ENCODE measurements at places on chromosomes 1 and 21.

DNA sequence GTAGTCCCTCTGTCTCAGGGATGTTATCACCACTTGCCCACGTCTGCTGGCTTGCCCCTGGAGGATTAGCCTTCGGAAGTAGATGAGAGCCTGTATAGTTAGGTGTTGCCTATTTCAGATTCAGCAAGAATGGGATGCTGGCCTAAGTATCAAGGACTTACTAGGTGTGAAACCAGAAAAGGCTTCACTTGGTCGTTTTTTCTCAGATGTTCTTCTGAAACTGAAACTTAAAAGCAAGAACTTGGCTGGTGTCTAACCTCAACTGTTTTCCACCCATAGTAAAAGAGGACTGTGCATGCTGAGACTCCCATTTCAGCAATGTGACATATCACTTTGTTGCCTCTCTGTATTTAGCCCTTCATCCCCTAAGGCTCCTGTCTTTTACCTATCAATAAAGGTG is 67.0 kb upstream of the LRRC53 start:
- no peak for DNase-seq

- DNase-seq: no peak
These were observed 31.9 kb upstream of the POFUT2 start for GRCh38 chr21:45319461-45320211.

DNA sequence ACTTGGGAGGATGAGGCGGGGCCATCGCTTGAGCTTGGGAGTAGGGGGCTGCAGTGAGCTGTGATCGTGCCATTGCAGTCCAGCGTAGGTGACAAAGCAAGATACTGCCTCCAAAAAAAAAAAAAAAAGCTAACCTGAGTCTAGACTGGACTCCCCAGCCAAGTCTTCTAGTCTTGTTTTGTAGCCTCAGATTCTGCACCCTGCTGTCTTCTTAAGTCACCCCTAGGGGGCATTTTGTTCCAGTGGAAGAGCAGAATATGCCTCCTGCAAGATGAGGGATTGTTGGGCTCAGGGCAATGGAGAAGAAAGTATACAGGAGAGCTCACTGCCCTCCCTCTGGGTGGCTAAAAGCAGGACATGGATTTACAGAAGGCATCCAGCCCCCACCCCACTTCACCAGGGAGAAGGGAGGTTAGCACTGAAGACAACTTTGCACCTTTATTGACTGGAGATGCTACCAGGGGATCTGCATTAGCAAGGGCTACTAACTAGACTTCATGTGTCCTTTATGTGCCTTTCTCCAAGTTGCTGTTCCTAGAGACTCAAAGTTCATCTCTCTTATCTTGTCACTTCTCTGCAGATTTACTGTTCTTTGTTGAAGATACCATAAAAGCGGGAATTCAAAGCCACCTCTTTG is 15.3 kb upstream of the RNF187 start:
- peak; percentile 3 for DNase-seq

DNA sequence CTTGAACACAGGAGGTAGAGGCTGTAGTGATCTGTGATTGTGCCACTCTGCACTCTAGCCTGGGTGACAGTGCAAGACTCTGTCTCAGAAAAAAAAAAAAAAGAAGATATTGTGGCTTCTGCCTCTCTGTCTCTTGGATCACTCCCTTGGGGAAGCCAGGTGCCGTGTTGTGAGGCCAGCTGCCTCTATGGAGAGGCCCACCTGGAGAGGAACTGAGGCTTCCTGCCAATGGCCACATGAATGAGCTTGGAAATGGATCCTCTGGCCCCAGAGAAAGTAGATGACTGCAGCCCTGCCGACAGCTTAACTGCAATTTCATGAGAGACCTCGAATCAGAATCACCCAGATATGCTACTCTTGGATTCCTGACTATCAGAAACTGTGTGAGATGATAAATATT is 19.7 kb upstream of the AK2 start:
- DNase-seq: no peak

DNA sequence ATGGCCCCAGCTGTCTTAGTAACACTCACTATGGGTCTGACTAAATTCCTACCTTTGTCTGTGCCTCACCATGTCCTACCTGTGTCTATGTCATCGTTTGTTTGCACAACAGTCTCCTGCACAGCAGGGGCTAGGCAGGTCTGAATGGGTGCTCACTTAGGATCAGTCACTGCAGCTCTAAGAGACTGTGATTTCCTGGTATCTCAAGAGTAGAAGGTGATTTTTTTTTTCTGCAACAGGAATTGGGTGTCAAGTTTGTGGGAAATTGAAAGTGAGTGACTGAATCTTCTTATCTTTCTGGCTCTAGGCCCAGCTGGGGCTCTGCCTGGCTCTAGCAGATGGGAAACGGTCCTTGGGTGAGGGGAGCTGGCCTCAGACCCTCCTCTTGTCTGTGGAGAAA is 46.4 kb upstream of the TRABD2B start:
- no peak for DNase-seq

DNA sequence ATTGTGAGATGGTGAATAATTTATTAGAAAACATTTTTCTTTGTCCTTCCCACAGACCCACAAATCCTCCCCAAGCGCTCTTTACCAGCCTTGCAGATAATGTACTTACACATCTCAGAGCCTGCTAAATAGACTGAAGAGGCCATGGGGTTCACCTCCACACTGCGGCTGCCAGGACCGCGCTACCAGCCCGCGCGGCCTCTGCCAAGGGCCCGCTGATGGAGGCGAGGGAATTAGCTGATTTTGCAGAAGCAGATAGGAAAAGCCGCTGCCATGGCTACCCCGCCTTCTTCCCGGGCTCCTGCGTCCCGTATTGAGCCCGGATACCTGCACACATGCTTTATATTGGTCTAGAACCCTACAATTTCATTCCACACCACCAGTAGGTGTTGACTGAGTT is 248.0 kb upstream of the FOXD3 start:
- no peak for DNase-seq

DNA sequence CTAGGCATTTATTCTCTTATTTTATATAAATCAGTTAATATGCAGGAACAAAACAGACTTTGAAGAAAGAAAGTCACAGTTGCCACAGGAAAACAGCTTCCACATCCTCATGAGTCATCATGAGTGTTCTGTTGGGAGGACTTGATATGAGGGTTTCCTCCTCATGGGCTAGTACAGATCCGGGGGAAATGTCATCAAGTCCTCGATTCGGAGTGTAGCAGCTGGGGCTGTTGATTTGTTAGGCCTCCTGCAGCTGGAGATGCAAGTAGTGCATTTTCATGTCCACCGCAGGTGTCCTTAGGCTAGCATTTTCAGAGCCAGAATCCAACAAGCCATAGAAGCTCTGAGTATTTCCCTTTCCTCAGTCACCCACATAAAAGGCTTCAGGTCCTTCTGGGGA is 36.7 kb downstream of the ADAM30 start:
- DNase-seq: no peak

DNA sequence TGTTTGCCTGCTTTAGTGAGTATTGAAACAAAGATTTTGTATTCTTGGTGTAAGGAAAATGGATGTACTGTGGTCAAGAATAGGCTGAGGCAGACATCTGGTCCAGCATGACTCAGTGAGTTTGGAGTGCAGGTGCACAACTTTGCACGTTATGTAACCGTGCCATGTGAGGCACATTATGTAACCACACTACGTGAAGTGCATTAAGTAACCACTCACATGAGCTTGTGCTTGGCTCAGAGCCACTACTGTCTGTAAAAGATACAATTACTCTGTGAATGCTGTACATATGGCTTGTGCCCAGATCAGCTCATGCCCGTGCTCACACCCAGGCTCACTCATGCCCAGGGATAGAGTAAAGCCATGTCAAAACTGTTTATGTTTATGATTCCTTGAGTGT is 216.8 kb downstream of the CTH start:
- peak; percentile 12 for DNase-seq

DNA sequence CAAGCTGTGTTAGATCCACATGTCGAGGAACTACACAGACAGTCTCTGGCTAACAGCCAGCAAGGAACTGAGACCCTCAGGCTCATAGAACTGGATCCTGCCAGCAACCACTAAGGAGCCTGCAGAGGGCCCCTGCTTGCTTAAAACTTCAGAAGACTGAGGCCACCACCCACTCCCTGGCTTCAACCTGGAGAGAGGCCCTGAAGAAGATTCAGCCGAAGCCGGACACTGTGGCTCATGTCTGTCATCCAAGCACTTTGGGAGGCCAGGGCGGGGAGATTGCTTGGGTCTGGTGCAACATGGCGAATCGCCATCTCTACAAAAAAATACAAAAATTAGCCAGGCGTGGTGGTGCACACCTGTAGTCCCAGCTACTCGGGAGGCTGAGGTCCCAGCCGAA is 92.6 kb upstream of the TMPRSS2 start:
- DNase-seq: no peak

GRCh38 chr1:241990040-241990439 is 8.9 kb downstream of the MAP1LC3C start:
- no peak for DNase-seq

DNA sequence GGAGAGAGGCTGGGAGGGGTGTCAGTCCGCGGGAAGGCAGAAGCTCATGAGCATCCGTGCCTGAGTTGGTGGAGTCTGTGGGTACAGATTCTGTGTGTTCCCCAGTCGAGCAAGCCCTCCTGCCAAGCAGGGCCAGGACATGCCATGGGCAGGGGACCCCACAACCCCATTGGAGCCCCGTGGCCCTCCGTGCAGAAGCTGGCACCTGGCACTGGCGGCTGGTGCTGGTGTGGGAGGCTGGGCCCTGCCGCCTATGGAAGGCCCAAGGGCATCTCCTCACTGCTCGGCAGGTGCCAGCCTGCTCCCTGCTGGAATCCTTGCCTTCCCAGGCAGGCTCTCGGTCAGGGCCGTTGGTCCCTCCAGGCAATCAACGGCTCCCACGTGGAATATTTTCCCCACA is 73.7 kb downstream of the UBE2T start:
- DNase-seq: no peak

DNA sequence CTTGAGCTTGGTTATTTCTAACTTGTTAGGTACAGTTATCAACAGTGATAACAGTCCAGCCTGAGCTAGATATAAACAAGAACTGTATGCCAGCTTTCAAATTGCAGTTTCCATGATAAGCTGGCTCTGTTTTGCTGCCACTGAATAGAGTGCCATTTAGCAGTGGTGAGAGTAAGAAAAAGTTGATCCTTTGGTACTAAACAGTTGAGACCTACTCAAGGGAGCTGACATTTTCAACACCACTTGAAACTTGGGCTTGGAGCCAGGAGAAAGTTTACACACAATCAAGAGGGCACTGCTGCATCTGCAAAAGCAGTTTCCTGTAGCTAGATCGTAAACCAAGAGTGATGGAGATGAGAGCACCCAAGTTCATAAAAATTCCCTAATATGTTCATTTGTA is 131.3 kb downstream of the RGS7 start:
- DNase-seq: peak; percentile 55

DNA sequence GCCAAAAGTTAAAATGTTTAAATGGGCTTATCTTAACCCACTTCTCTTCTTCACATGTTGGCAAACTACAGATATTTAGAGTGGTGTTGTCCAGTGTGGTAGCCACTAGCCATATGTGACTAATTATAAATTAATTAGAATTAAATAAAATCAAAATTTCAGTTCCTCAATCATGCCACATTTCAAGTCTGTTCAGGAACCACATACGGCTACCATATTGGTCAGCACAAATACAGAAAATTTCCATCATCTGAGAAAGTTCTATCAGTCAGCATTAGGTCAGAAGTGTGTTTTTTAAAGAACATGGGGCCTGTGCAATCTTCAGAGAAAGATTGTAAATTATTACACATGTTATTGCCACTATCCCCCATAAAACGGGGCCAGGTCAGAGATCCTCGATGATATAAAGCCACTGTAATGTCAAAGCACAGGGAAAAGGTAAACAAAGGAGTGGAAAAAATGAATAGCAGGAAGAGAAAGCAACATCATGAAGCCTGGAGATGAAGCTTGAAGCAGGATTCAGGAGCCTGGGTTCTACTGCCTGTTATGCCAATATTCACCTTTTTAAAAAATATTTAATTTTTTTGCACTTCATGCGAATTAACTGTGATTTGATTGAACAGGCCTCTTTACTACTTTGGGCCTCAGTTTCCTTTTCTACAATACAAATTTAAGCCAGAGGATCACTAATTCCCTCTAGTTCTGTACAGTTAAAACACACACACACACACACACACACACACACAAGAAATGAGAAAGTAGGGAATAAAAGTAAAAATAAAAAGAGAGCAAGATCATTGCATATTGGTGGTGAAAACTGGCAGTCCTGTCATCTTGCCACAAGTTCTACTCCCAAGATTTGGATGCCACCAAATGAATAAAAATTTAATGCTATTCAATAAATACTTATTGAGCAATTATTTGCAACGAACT is 2.3 kb downstream of the RSBN1 start:
- no peak for DNase-seq

DNA sequence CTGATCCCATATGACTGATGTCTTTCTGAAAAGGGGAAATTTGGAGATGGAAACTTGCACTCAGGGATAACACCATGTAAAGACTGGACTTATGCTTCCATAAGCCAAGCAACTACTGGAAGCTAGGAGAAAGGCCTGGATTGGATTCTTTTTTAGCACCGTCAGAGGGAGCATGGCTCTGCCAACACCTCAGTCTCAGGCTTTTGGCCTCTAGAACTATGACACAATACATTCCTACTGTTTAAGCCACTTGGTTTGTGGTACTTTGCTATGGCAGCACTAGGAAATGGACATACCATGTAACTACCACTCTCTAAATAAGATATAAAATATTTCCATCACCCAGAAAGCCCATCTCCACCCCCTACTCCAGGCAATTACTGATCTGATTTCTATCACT is 139.7 kb downstream of the CYYR1 start:
- DNase-seq: no peak

DNA sequence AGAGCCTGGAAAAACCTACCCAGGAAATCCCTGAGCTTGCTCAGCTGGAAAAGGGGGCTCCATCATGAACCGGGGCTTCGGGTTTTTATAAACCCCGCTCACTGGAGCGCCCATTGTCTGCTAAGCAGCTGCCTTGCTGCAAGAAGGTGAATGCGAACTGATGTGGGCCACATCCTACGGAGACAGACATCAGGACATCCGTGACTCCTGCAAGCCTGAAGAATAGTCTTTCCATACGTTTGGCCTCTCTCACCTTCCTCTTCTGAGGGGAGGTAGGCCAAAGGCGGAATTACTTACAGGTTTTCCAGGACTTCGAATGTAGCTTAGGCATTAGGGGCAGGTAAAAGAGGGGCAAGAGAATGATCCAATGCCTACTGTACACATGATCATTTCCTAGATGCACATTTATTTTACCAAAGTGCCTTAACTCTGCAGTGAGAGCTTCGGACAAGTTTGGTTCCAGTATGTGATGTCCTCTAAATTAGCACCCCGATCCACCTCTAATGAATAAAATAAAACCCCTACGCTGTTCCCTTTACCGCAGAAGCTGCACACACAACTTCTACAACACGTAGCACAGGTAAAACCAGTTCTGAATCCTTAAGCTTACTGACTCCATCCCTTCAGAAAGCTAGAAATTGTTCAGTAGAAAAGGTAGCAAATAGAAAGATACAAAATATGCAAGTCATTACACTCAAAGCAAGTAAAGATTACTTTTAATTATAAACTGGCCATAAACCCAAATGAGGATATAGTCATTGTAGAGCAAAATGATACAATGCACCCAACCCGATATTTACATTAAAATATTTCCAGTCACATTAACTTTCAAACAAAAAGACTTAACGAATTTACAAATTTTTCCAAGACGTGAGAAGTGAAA is 866 bp upstream of the SORT1 start:
- DNase-seq: no peak

- no peak for DNase-seq
These were observed 17.6 kb downstream of the NFASC start for GRCh38 chr1:204888294-204888693.

Measured in NCI-H748 treated with DMSO at 0.1 percent for 48 hours (cell line).